Midbrain (tissue), 1 donor: ENCODE measurements at places on chromosomes 1 and 21.

DNA sequence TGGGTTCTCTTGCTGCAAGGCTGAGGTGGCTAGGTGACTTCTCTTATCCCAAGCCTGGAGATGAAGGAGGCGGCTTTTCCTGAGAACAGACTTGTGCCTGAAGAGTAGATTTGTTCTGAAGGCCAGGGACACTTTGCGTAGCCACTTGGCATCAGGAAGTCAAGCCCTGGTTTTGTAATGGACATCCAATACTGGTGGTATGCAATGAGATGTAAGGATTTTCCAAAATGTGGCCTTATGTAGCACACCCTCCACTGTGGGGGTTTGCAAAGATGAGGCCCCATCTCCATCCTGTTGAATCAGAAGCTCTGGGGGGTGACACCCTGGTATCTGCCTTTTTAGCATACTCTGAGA, 124.5 kb upstream of the IPO9 start:
- DNase-seq = no peak

DNA sequence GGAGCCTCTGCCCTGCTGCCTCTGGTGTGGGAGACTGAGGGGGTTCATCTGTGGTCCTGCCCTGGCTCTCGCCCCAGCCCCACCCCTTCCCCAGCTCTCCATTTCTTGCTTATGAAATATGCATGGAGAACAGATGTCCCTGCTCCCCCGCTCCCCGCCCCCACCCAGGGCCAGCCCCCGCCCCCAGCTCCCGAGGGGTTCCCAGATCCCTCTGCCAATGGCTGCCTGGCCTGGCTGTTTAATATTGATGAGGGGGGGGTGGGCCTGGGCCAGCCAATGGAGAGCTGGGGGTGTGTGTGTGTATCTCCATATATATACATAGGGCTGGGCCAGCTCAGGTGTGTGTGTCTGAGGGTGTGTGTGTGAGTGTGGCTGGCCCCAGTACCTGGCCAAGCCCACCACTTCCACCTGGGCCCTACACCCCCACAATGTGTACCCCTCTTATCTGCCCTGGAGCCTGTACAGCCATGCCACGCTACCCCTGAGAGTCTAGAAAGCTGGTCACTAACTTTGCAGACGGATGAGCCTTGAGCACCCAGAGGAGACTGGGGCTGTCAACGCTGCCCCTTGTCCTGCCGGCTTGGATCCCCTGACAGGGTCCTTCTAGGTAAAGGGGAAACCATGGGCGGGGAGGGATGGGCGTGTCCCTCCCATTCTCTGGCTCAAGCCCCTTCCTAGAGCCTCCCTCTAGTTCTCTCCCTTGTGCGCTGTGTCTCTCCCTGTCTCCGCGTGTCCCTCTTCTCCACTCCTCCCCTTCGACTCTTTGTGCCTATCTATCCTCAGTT, at the start of gene NHLH1:
NHLH1 (plus strand) TSS at position 341 of the 785 bp plus-strand sequence. CDS start 3,661 bp downstream, outside the sequence.
- DNase-seq = no peak

GRCh38 chr1:15388201-15388880, 21.3 kb upstream of the EFHD2 start:
- DNase-seq = no peak

DNA sequence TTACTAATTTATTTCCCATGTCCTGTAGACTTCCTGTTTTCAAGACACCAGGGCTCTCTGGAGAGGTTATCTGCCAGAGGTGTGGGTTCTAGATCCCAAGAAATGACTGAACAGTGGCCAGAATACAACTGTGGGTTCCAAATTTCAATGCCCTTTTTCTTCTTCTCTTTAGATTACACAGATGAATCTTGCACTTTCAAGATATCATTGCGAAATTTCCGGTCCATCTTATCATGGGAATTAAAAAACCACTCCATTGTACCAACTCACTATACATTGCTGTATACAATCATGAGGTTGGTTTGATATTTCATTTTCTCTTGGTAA, 15.0 kb downstream of the IFNAR2 start:
- no peak for DNase-seq

GRCh38 chr1:150464422-150464826, 22.8 kb upstream of the TARS2 start:
- peak; percentile 42 for DNase-seq

DNA sequence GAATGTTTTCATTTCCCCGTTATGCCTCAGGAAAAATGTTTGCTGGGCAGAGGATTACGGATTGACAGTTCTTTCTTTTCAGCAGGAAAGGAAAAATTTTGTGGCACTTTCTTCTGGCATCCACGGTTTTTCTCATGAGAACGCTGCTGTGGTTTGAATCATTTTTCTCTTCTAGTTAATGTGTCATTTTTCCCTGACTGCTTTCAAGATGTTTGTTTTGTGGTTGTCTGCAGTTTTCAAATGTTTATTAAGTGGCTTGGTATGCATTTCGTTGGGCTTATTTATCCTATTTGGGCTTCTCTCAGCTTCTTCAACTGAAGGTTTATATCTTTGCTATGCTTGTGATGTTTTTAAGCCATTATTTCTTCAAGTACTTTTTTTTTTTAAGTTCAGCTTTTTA, 359.0 kb downstream of the RGS7 start:
- no peak for DNase-seq

- no peak for DNase-seq
Measured at GRCh38 chr1:33009561-33009960, 27.1 kb downstream of the AK2 start.

GRCh38 chr1:184866991-184867788, 107.1 kb downstream of the NIBAN1 start:
- DNase-seq = no peak

- no peak for DNase-seq
Measured at GRCh38 chr1:156376958-156377919, 8.2 kb downstream of the RHBG start.

- peak; percentile 57 for DNase-seq
Measured at GRCh38 chr1:151611288-151611790, 511 bp upstream of the SNX27 start.

DNA sequence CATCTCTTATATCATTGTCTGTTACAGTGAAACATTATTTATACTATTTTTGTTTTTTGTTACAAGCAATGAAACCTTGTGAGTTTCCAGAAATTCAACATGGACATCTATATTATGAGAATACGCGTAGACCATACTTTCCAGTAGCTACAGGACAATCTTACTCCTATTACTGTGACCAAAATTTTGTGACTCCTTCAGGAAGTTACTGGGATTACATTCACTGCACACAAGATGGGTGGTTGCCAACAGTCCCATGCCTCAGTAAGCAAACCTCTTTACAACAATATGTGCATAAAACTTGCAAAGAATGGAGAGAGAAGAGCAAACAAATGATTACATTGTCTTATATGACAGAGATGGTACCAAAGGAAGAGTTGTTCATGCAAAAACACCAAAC, 22.4 kb downstream of the CFHR4 start:
- no peak for DNase-seq

- DNase-seq = peak; percentile 64
Measured at GRCh38 chr1:225655509-225656258, 2.8 kb upstream of the ENAH start.

DNA sequence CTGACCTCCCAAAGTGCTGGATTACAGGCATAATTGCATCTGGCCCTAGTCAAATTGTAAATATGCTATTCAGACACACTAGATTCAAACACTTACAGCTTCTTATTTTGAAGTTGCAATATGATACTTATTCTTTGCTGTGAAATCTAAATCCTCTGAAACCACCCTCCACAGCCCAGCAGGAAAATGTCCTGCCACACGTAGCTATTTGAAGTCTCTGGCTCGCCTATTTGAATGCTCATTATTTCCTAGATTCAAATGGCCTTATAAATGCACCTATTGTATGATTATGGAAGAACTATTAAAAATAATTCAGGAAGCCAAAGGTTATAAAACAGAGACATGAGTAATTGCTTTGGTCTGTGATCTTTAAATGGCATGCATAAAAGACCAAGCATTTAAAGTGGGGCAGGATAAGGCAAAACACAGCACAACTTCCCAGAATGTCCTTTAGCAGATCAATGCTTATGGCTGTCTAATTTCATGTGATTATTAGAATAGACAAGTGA, 26.6 kb upstream of the FBXO28 start:
- DNase-seq = no peak

GRCh38 chr1:241396747-241397681, 40.0 kb upstream of the RGS7 start:
- no peak for DNase-seq

- no peak for DNase-seq
Measured at GRCh38 chr21:34952701-34953100, 96.4 kb downstream of the RUNX1 start.

GRCh38 chr21:29098156-29098555, 24.7 kb upstream of the CCT8 start:
- DNase-seq = no peak

DNA sequence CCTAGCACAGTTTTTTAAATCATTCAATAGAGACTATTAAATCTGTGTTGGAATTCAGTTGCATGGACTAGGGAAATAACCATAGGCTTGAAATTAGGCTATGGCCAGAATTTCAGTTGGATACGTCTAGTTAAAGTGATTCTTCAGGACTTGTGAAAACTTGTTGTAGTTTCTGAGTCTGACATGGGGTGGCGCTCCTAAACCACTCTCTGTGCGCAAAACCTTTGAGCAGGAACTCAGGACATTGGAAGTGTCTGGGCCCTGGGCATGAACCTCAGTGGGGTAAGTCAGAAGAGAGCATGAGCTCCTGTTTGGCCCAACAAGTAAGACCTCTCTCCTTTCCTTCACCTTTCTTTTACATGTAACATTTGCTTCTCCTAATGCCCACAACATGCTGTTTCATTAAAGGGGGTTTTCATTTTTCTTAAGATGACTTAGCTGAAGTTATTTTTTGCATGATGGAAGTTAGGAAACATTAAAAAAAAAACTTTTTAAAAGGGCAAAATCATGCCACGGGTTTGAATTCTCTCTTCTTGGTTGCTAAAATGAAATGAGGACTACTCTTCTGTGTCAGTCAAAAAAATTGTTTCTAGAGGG, 17.1 kb upstream of the CCDC190 start:
- peak; percentile 59 for DNase-seq

DNA sequence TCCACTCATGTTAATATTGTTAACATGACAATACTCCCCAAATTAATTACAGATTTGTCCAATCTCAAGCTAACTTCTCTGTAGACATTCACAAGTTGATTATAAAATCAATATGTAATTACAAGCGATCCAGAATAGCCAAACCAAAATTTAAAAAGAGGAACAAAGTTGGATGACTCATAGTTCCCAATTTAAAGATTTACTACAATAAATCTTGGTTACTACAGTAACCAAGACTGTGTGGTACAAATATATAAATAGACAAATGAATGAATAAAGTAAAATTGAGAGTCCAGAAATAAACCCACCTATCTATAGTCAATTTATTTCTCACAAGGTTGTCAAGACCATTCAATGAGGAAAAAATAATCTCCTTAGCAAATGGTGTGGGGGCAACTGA, 7.1 kb upstream of the KRTAP10-4 start:
- no peak for DNase-seq

DNA sequence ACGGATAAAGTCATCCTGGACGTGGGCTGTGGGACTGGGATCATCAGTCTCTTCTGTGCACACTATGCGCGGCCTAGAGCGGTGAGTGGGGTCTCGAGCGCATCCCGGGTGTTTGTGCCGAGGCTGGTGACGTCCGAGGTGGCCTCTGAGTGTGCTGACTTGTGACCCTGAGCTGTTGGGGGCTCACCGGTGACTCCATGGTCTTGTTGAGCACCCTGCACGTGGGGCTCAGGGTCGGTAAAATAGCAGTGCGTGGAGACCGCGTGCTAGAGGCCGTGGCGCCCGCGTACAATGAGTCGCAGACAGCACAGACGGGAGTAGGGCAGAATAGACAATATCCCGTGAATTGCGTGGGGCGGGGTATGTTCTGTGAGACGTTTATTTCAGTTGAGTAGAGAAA, 13.1 kb downstream of the PRMT2 start:
- DNase-seq = no peak

DNA sequence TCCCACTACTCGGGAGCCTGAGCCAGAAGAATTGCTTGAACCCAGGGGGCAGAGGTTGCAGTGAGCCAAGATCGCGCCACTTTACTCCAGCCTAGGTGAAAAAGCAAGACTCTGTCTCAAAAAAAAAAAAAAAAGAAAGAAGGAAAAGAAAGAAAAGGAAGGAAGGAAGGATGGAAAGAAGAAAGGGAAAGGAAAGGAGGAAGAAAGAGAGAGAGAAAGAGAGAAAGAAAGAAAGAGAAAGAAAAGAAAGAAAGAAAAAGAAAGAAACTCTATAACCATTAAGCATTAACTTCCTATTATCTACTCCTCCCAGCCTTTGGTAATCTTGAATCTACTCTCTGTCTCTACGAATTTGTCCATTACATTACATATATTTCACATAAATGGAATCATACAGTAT, 6.9 kb upstream of the NFASC start:
- no peak for DNase-seq

DNA sequence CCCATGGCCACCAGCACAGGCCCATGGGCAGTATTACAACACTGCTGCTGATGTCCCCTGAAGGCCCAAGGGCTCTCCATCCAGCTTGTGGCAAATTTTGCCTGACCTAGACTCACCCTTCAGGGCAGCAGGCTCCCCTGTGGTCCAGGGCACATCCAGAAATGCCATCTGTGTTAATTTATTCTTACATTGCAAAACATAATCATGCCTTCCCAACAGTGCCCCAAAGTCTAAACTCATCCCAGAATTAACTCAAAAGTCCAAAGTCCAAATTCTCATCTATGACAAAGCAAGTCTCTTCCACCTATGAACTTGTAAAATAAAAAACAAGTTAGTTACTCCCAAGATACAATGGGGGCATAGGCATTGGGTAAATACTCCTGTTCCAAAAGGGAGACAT, 13.3 kb downstream of the VN1R5 start:
- DNase-seq = no peak

DNA sequence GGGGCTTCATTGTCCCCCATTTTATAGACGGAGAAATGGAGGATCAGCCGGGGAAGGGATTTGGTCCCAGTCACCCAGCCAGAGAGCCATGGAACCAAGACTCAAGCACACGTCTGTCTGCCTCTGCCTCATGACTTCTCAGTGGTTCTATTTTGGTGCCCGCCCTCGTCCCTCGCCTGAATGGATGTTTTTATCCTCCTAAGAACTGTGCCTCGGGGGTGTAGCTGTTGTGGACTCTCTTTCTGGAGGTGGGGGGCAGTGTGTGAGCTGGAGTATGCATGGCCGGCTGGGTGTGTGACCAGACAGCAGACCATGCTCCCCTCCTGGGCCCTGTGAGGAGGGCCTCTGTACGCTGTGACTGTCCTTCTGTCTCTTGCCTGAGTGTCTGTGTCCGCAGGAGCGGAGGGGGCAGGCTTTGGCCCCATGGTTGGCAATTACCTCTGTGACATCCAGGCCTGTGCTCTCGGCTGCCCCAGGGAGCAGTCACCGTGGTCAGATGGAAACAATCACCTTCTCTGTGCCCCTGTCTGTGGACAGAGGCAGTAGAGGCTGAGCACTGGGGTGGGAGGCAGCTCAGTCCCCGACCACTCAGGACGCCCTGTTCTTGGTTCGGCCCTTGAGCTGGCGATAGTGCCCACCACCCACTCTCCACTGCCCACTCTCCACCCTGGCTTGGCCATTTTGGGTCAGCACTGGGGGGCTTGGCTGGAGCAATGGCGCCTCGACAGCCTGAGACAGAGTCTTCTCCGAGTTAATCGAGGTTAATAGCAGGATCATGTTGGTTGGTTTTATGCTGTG, 20.4 kb downstream of the WNT4 start:
- no peak for DNase-seq
